Activated CD4-positive, alpha-beta T cell treated with anti-CD3 and anti-CD28 coated beads, Interleukin-2, amount 50 U/mL, for 24 hours (primary cell): ENCODE measurements at places on chromosomes 2 and 18.

GRCh38 chr2:122516775-122517174 lies 761.3 kb downstream of the TSN start:
- no peak for DNase-seq

GRCh38 chr2:117661619-117662018 lies 152.9 kb upstream of the DDX18 start:
- DNase-seq: no peak

GRCh38 chr2:173997269-173997668 lies 32.1 kb upstream of the SP3 start:
- no peak for DNase-seq

GRCh38 chr2:96138179-96139145 lies at the start of gene ASTL:
Gene ASTL, minus strand, starts transcription at chr2:96138502. Its CDS starts 66 bp downstream, at chr2:96138436.
- no peak for DNase-seq

- no peak for DNase-seq
These were observed 149.9 kb upstream of the TTC39C start for GRCh38 chr18:23864624-23865023.

DNA sequence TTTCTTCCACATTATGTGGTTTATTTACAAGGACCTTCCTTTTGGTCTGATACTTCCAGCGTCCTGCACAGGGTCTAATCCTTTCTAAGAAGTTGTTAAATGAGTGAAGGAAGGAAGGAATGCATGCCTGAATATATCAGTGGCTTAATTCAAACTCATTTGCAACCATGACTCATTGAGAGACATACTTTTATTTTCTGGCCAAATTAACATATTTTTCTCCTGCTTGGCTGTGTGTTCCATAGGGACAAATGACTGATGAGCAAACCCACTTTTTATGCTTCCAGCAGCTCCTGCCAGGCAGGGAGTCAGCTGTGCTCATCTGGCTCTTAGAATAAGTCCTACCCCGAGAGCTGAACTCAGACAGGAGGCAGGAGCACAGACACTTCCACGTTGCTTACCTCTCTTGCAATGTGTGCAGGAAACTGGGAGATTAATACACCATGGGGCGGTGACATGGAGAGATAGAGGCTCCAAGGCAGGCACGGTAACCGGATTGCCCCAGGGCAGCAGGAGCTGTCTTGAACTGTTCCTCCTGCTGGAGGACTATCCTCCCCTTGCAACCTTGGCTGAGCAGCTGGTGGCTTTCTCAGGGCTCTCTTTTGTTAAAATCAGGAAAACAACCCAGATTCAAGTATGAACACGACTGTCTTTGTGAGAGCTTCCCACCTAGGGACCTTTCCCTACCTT lies 667.5 kb upstream of the HS6ST1 start:
- no peak for DNase-seq

GRCh38 chr2:10777111-10777841 lies 35.3 kb downstream of the PDIA6 start:
- no peak for DNase-seq

GRCh38 chr2:218398437-218399390 lies 954 bp upstream of the CTDSP1 start:
- DNase-seq: no peak

DNA sequence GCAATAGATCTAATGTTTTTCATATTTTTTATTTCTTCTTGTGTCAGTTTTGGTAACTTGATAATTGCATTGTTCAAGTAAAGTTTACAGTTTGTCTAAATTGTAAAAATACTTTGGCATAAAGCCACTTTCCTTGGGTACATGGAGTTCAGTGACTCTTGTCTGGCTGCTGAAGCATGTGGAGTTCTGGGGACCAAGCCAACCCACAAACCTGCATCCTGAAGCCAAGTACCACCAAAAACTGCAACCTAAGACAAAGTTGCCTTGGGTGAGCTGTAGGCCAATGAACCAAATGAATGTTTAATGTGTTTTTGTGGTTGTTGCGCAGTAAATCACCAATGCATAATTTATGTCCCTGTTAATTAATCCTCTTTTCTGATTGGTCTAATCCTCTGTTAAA lies 872.6 kb downstream of the BCL11A start:
- no peak for DNase-seq

- DNase-seq: no peak
These were observed 13.1 kb downstream of the PIEZO2 start for GRCh38 chr18:11136241-11136640.

GRCh38 chr2:73984922-73985307 lies 205 bp downstream of the TET3 start:
- no peak for DNase-seq

DNA sequence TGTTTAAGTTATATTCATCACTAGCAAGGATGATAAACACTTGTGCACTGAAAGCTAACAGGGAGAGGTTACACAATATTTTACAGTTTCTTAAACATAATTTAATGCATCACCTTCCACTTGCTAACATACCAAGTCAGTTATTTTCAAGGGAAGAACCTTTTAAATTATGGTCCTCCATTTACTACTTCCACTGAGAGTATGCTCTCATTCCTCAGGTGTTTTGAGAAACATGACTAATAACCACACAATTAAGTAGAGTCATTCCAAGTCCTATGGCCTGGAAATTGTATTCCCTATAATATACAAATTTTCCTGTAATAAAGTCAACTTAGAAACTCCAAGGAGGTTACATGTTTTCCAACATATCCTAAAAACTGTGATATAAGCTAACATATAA lies 152.3 kb upstream of the STON1 start:
- DNase-seq: no peak

GRCh38 chr2:170562928-170563327 lies 152.2 kb upstream of the SP5 start:
- no peak for DNase-seq

- no peak for DNase-seq
These were observed 265.7 kb downstream of the MEIS1 start for GRCh38 chr2:66700677-66701066.

DNA sequence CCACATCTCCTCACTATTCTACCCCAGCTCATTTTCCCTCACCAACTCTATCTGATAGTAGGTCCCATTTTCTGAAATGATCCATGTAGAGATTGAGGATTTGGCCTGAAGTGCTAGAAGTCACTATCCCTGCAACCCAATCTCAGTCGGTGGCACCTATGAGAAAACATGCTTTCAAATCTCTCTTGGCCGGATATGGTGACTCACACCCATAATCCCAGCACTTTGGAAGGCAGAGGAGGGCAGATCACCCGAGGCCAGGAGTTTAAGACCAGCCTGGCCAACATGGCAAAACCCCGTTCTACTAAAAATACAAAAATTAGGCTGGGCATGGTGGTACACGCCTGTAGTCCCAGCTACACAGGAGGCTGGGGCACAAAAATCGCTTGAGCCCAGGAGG lies 19.1 kb upstream of the MARCHF4 start:
- DNase-seq: no peak

GRCh38 chr2:49687918-49688317 lies 533.6 kb upstream of the FSHR start:
- DNase-seq: no peak
